ENCODE measurements at places on chromosomes 12 and 14.

DNA sequence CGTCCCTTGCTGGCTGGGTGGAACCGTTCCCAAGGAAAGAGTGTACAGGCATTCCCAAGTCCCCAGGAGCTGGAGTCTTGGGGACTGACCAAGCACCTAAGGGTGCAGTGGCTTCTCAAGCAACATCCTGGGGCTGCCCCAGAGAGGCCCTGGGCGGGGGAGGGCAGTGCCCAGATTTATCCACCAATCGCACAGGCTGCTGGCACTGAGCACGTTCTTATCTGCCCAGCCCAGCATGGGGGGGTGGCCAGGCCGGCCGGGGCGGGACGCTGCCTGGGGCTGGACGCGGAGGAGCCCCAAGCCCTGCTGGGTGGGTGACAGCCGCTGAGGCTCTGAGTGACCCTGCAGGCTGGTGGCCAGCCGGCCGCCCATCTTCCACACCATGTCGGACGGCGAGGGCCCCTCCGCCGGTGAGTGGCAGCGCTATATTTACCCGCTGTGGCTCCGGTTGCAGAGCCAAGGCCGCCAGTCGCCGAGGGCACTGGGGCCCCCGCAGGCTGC, 53.4 kb downstream of the CYP46A1 start:
- DNase-seq, result no peak

DNA sequence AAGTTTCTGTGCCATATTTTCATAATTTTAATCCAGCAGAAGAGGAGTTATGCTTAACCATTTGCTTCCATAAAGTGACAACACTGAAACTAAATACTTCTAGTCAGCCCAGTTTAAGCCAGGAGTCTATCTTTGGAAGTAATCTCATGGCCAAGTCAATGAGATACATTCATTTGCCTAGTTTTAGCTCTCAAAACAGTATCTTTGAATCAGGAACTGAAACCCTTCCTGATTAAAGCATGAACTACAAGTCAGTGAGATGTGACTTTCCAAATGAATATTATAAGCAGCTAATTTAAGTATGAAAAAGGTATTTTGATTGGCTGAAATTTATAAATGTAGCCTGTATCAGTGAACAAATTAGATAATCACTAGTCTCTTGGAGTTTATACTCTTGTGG, 491.5 kb downstream of the SLC6A15 start:
- no peak for DNase-seq

GRCh38 chr12:120534703-120535655, 823 bp downstream of the RNF10 start:
- DNase-seq, result peak; percentile 90

DNA sequence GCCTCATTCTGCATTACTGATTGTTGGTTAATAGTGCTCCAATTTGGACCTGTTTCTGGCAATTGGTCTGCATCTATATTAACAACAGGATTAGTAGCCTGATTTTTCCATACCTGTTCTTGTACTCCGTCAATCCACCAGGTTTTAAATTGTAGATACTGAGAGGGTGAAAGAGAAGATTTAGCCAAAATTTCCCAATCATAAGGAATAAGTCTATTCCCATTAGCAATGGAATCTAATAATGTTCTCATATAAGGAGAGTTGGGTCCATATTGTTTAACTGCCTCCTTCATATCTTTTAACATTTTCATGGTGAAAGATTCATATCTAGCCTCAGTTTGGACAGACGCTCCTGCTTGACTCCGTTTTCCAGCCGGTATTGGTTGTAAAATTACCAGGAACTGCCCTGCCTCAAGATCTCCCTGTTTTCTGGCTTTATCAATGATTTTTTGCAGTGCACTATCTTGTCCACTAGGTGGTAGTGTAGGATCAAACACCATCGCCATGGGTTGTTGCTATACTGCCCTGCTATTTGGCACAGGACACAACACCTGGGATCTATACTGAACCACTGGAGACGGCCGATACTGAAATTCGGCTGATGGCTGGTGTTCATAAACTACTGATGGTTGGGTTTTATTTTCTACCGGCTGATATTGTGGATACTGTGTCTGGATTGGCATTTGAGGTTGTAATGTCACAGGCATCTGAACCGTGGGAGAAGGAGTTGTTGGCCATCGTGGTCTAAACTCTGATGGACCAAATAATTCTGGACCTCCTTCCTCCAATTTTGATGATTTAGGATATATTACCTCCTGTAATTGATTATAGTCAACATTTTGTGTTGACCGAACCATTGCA, 25.2 kb downstream of the DHRS4L2 start:
- peak; percentile 50 for DNase-seq

GRCh38 chr14:104091927-104092771, 6.6 kb downstream of the ASPG start:
- no peak for DNase-seq
